Brain (organoid and tissue), 16 donors: ENCODE measurements at places on chromosomes 13 and 19. TPM values are rescaled to one million over a fixed set of nuclear protein-coding genes. Genes with fewer than 3 reads are reported as not detected.

GRCh38 chr19:30541575-30541974 lies 169.4 kb downstream of the ZNF536 start:
- no peak for DNase-seq

The C19orf47 gene
- polyA plus RNA-seq: 29.0 TPM

GRCh38 chr19:13831537-13832467 lies 36.6 kb downstream of the ZSWIM4 start:
- DNase-seq: no peak

DNA sequence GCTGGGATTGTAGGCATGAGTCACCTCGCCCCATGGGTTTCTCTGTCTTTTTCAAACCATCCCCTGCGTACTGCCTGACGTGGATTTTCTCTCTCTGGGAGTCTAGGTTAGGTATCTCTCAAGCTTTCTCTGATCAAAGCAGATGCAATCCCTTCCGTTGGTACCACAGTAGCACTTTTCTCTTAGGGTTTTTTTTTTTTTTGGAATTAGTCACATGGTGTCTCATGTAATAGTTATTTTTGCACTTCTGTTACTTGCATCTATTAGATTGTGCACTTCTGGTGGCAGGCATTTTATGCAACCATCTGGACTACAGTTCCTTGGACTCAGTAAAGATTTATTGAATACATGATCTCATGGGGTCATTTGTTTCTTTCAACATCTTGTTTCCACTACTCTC lies 72.1 kb downstream of the GPC6 start:
- no peak for DNase-seq

The CDX2 gene
- polyA plus RNA-seq: not detected

GRCh38 chr13:39699274-39699673 lies 43.8 kb downstream of the COG6 start:
- no peak for DNase-seq
